Activated T-cell treated with anti-CD3 and anti-CD28 coated beads for 24 hours (primary cell): ENCODE measurements at places on chromosomes 5 and 9.

- no peak for DNase-seq
These were observed 3.9 kb upstream of the LNPEP start for GRCh38 chr5:96932026-96932425.

- no peak for DNase-seq
These were observed 21.4 kb downstream of the IL7R start for GRCh38 chr5:35878079-35878478.

- no peak for DNase-seq
These were observed 32.4 kb upstream of the CKS2 start for GRCh38 chr9:89278551-89278950.

- DNase-seq = no peak
These were observed 11.6 kb downstream of the SLC4A9 start for GRCh38 chr5:140371356-140372151.
